ENCODE measurements at places on chromosomes 1 and 21.

DNA sequence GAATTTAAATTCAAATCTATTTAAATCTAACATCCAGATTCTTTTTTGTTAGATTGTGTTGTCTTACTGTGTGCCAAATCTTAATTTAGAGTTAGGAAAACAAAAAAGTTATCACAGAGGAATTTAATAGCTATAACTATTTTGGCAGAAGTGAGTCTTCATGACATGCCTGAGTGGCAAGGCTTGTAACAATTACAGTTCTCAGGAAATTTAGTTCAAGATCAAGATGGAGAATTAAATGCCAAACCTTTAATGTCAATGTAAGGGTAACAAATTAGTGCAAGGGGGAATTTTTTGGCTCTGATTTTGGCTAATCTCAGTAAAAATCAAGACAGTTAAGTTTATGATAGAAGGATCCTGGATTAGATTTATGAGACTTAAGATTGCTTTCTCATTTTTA is 58.4 kb downstream of the GDAP2 start:
- no peak for DNase-seq

DNA sequence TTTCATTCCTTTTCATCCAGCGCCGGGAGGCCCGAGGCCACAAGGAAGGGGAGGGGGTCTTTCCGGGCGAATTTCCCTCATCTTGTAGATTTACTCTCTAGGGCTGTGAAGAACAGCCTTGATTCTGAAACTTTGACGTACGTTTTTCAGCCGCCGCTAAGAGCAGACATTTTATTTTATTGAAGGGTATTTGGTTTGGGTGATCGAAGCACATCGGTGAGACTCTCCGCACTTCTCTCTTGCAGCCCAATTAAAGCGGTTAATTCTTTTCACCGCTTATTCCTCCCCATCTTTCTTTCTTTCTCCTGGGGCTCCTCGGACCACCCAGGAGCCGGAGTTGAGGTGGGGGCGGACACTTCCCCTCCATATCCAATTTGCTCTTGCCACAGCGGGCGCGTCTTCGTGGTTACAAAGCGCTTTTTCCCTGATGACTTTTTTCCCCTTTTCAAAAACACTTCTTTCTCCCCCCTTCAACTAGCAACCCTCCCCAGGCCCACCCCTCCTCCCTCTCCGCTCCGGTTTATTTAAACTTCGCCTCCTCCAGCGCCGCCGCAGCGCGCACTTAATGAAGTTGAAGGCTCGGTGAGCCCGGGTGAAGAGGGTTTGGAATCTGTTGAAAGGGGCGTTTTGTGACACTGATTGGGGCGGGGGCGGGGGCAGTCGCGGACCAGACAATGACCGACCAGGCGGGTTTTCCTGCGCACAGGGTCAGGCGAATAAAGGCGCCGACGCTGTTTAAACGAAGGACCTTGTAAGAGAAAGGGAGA is 5.9 kb downstream of the FOXD2 start:
- DNase-seq = no peak

DNA sequence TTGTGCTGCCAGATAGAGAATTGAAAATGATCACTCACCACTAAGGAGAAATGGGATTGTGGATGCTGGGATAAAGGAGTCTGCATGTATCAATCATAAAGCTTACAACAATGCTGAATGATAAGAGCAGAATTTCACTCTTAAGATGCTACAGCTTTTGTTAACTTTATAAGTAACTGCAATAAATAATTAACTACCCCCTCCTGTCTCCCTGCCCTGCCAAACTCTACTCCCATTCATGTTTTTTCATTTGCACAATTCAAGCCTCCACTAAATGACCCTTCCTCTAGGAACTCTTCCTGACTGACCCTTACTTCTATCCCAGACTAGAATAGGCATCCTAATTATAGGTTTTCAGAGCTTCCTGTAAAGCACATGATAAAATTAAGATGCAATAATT is 14.9 kb downstream of the MTF1 start:
- no peak for DNase-seq

GRCh38 chr1:222653178-222653827 is 35.4 kb downstream of the MIA3 start:
- DNase-seq = no peak

- peak; percentile 62 for DNase-seq
Observed at GRCh38 chr1:183106166-183106565, 79.9 kb upstream of the LAMC2 start.

GRCh38 chr1:59532102-59532501 is 235.2 kb downstream of the FGGY start:
- no peak for DNase-seq

DNA sequence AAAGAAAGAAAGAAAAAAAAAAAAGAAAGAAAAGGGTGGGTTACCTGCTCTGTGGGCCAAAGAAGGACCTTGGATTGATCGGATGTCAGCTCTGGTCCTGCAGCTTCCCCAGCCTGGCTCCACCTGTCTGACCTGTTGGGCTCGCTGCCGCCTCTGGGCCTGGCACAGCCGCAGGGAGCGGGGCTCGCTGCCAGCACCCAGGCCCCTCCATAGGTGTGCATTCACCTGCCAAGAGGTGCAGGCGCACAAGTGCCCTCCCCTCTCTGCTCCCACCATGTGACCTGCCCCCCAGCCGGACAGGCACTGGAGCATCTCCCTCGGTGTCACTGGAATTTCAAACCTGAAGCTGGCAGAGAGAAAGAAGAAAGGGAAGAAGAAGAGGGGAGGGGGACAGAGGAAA is 33.1 kb upstream of the GPR157 start:
- no peak for DNase-seq

DNA sequence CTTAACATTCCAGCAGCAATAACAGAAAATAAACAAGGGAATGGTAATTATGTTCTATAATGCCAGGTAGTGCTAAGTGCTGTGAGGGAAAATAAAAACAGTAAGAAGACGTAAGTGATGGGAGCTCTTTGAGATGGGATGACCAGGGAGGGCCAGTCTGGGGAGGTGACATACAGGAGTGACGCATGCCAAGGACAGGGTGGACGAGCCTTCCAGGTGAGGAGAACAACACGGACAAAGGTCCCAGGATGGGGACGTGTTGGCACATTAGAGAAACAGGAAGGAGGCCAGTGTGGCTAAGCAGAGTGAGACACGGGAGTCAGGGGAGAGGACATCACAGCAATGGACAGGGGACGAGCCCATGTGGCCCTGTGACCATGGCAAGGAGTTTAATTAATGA is 11.7 kb upstream of the LRRC52 start:
- DNase-seq = no peak
